ENCODE measurements at places on chromosomes 5 and 9.

- DNase-seq: no peak
Observed at GRCh38 chr9:86751207-86751606, 196.1 kb downstream of the GAS1 start.

- DNase-seq: no peak
Observed at GRCh38 chr9:18127499-18127875, 346.5 kb upstream of the ADAMTSL1 start.

- no peak for DNase-seq
Observed at GRCh38 chr9:127059030-127059429, 63.4 kb downstream of the ANGPTL2 start.

DNA sequence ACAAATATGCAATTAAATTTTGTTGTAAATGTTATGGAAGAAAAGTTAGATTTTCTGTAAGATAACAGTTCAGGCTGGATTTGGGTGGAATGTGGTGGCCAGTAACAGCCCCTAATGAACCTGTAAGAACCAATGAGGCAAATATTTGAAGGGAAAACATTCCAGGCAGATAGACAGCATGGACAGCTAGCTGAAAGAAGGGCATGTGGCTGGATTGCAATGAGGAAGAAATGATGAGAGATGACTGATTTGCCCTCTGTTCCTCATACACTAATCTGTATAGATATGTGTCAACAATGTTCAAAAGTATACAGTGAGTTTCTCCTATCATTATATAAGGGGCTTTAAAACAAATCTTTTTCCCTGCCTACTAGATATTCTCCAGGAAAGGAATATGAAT is 58.8 kb downstream of the MAN2A1 start:
- DNase-seq: no peak

GRCh38 chr9:2418619-2419018 is 203.0 kb upstream of the VLDLR start:
- no peak for DNase-seq

- no peak for DNase-seq
Observed at GRCh38 chr5:168603746-168604145, 24.6 kb upstream of the PANK3 start.

GRCh38 chr5:57780306-57780960 is 297.8 kb upstream of the ACTBL2 start:
- DNase-seq: no peak

DNA sequence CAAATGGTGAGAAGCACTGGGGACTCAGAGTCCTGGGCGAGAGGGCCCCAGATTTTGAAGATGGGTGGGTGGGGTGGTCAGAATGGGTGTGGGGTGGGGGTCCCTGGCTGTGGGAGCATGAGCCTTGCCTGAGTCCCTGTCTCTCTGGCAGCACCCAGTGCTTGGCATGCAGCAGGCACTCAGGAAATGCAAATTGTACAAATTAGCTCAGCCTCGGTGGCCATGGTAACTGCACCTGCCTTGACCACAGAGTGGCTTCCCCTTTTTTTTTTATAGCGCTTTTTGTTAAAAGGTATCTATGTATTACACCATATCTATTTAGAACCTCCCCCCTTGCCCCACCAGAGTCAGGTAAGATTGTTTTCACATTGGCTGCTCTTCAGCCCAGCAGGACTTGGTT is 19.2 kb upstream of the PITX1 start:
- DNase-seq: no peak

DNA sequence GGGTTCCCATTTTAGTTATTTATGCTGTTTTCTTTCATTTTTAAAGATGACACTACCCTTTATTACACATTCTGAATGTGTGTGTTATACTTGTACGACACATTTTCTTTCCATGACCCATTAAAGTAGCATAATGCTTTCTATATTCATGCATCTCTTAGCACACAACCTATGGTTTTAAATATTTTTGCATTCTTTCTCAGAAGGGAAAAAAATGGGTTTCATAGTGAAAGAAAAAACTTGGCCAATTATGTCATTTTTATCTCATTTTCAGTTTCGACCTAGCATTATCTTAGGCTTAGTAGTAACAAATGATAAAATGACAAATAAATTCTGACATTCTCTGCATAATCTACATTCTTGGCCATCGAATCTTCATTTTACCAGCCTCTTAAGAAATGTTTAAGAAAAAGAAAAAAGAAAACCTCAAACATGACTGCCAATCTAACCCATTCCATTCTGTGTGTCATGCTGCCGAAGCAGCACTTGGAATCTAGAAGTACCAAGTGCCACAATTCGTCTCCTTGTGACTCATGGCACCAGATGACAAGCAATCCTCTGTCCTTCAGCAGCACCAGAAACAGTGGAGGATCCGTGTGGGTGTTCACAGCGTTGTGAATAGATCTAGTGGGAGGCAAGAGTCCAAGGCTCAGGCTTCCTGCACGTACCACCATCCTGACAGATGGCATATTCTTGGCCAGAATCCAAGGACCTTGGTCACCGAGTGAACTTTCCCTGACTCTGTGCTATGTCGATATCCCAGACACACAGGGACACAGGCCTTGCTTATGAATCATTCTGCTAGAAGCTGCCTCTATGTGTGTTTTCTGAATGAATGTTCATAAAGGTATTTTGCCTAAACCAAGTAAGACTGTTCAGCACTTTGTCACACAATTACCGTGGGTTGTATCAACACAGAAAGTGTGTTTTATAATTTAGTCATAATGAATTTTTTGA is 502.7 kb downstream of the NR2F1-AS1 start:
- DNase-seq: no peak

DNA sequence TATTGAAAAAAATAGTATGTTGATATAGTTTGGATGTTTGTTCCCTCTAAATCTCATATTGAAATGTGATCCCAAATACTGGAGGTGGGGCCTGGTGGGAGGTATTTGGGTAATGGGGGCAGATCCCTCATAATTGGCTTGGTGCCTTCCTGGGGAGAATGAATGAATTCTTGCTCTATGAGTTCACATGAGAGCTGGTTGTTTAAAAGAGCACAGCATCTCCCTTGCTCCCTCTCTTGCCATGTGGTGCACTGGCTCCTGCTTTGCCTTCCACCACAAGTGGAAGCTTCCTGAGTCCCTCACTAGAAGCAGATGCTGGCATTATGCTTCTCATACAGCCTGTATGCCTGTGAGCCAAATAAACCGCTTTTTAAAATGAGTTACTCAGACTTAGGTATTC is 154.8 kb downstream of the ADAMTS6 start:
- DNase-seq: no peak

DNA sequence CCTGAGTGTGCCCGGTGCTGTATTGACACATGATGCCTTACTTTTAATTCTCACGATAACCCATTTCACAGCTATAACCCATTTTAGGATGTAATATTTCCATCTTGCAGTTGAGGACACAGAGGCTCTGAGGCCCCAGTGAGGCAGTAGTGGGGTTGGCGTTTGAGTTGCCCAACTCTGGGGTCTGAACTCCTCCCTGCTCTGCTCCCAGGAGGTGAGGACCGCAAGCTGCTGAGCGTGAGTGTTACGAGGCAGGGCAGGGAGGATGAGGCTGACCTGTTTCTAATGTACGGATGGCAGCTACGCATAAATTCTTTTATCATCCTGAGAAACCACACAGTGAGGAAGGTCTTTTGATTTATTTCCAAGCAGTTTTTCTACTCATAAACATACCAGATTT is 11.4 kb downstream of the LRRC8A start:
- no peak for DNase-seq

- DNase-seq: no peak
Observed at GRCh38 chr5:14008819-14009311, 64.4 kb upstream of the DNAH5 start.

DNA sequence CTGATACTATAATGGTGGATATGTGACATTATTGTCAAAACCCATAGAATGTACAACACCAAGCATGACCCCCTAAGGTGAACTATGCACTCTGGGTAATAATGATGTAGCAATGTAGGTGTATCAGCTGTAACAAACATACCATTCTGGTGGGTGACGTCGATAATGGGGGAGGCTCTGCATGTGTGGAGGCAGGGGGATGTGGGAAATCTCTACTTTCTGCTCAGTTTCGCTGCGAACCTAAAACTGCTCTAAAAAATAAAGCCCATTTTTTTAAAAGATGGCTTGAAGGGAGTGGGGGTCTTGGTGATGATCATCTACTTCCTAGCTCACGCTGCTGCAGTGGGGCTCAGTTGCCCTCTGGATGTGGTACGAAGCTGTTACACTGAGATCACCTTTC is 51.1 kb downstream of the RASGEF1C start:
- DNase-seq: no peak

- DNase-seq: no peak
Observed at GRCh38 chr5:10699987-10700386, 61.0 kb downstream of the DAP start.

DNA sequence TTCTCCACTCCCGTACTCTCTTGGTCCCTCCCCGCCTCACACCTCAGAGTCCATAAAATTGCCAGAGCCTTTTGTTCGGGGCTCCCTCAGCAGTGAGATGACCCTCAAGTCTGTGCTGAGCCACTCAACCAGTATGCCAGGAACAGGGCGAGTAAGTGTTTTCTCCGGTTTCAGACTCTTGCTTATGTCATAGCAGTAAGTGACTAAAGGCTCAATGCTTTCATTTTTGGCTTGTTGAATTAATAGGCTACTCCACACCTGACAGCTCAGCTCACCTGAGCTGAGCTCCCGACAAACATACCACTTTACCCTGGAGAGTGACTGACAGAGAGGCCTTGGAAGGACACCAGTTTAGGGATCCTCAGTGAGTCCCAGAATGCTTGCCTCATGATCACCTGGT is 30.5 kb downstream of the PCSK1 start:
- no peak for DNase-seq

DNA sequence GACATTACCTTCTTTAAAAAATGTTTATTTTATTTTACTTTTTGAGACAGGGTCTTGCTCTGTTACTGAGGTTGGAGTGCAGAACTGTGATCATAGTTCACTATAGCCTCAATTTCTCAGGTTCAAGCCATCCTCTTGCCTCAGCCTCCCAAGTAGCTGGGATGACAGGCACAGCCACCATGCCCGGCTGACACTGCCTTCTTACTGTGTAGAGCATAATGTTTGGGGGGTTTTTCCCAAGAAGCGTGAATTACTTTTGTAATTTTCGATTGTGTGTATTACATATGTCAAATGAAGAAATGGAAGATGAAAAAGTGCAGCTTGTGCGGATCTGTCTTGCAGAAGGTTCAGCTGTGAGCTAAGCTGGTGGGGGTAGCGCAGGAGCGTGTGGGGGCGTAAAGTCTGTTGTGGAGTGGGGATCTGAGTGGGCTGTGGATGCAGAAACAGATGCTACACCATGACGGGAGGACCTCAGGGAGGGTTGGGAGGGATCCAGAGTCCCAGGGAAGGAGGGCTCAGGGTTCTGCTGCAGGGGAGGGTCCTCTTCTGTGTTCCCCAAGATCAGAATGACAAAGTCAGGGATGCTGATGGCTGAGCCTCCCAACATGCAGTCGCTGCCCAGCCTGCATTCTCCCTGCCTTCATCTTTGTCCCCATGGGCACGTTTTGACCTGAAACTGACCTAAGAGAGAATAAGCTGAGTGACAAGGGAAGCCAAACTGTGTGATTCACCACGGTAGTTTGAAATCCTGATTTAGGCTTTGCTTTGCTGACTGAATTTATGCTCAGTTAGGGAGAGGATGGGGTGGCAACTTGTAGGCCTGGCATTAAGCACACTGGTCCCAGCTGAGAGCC is 6.8 kb upstream of the ANKRD33B start:
- DNase-seq: no peak

DNA sequence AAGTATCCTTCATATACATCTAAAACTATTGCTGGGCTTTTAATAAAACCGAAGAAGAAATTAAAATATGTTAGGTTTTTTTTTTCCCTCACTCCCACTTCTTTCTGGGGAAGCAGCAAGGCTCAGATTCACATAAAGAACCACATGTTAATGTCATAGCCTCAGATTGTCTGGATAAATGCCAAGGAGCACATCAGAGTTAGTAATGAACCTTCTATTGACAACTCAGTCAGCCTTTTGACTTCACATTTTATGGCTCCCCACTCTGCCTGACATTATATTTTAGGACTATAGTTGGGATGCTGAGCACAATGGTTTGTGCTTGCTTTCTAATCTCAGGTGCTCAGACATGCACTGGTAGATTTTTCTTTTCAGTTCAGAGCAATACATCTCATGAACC is 21.8 kb downstream of the DMAC1 start:
- DNase-seq: no peak

GRCh38 chr9:135796784-135797485 is 95.0 kb downstream of the KCNT1 start:
- DNase-seq: no peak

DNA sequence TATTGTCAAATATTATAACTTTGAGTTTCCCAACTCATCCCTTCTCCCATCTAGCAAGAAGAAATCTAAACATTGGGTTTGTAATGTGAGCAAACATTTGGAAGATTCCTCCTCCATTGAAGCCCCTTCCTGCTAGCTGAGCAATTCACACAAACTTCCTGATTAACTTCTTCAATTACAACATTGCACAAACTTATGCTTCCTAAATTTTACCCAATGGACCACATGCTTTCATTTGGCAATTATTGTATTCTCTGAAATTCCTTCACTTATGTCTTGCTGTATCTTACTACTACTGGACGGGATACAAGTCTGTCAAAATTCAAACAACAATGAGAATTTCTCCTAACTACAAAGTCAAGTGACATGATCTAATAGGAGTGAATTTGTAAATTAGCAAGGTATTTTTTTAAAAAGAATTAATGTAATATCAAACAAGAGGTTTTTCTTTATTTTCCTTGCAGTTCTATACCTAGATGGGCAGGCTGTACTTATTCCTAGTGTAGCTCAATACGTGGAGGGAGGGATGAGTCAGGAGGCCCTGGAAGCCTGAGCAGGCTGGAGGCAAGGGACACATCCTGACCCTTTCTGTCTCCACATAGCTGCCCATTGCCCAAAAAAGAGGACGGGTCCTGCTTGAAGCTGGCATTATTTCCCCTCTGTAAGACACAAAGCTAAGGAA is 11.8 kb upstream of the IFNW1 start:
- no peak for DNase-seq

GRCh38 chr5:67858471-67859031 is 357.0 kb upstream of the PIK3R1 start:
- no peak for DNase-seq

GRCh38 chr9:32251539-32251938 is 132.9 kb upstream of the ACO1 start:
- no peak for DNase-seq

GRCh38 chr5:60148366-60148765 is 254.8 kb upstream of the PDE4D start:
- no peak for DNase-seq

GRCh38 chr9:131051592-131052517 is 42.9 kb downstream of the LAMC3 start:
- DNase-seq: no peak

- DNase-seq: no peak
Observed at GRCh38 chr9:106885451-106885850, 22.5 kb downstream of the ZNF462 start.

DNA sequence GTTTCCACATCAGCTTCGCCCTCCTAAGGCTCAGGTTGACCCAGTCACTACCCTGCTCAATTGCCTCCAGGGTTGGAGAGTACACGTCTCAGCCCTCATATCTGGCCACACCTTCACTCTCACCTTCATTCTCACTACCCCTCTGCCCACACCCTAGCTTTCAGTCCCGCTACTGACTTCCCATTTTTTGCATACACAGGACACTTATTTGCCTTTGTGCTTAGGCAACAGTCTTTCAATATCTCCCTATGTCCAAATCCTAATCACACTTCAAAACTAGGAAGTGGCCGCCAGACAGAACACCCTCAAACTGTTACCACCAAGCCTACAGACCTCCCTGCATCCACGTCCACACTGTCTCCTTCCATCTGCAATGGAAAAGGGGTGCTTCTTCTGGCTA is 10.9 kb downstream of the MCTP1 start:
- DNase-seq: no peak

GRCh38 chr9:106878081-106878837 is 15.3 kb downstream of the ZNF462 start:
- no peak for DNase-seq

- DNase-seq: no peak
Observed at GRCh38 chr5:160923936-160924710, 72.1 kb upstream of the ATP10B start.
